ENCODE measurements at places on chromosomes 7 and 10.

- DNase-seq: no peak
Observed at GRCh38 chr10:44340557-44340956, 44.3 kb downstream of the CXCL12 start.

DNA sequence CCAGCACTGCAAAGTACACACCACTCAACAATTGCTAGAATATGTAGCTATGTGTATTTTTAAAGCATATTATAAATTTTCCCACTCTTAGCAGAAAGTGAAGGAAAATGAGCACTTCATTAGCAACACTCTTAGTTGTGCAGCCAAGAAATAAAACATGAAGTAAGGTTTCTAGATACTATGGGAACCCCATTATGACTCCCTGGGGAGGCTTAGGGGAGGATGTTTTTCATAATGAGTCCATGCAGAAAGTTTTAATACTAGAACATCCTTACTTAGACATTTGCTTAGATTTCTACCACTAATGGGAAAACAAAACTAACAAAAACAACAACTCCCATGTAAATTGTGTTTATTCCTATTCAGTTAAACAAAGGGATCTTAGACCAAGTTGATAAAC, 148.4 kb upstream of the HDAC9 start:
- DNase-seq: no peak

DNA sequence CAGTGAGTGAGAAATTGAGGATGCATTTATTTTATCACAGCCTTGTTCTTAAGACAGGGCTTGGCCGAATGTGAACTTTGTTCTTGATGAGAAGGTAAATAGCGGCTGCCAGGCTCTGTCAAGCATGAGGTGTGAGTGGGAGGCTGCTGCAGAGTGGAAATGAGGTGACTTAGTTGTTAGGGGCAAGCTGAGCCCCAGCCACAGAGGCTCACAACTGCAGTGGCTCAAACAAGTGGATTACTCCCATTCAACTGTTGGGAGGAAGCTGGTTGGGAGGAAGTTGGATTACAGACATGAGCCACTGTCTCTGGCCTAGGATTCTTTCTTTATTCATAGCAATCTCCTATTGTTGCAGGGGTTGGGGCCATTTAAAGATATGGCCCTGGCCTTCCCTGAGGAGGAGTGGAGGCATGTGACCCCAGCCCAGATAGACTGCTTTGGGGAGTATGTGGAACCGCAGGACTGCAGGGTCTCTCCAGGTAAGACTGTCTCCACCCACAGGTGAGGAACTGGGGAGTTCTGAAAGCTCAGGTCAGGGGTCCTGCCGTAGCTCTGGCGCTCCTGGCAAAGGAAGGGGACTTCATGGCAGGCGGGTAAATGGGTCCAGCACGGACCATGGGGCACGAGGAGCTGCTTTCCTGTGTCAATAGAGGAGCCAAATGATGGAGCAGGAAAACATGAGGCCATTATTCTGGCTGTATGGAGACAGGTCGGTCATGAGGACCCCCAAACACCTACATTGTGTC, 7.1 kb downstream of the ZSCAN25 start:
- no peak for DNase-seq

GRCh38 chr7:75038508-75038907, 35.1 kb downstream of the RCC1L start:
- DNase-seq: no peak

DNA sequence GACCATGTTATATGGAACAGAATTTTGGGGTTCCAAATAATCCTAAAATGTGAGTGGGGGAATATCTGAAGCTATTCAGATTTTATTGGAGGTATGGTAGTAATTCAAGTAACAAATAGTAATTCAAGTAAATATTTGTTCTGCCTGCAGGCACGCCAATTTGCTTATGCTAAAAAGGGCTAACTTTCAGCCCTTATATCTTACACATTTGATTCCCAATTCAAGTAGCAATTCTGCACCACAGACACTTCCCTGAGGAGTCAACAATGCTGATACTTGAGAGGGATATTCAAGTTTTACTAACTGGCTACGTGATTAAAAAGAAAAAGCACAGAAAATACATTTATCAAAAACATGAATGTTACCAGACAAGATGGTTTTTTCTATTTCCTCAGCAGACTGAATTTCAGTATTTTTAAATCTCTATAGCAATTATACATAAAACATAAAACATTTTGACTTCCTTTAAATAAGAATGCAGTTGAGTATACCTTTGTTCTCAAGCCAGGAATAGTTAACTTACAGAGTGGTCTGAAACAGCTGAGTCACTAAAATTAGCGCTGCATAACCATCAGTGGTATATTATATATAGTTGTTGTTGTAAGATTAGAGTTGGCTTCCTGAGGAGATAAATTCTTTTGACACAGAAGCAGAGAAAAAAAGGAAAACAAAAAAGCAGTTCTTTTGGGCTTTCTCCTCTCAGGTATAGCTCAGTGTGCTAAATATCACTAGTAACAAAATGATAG, 33.9 kb downstream of the MTPN start:
- no peak for DNase-seq

DNA sequence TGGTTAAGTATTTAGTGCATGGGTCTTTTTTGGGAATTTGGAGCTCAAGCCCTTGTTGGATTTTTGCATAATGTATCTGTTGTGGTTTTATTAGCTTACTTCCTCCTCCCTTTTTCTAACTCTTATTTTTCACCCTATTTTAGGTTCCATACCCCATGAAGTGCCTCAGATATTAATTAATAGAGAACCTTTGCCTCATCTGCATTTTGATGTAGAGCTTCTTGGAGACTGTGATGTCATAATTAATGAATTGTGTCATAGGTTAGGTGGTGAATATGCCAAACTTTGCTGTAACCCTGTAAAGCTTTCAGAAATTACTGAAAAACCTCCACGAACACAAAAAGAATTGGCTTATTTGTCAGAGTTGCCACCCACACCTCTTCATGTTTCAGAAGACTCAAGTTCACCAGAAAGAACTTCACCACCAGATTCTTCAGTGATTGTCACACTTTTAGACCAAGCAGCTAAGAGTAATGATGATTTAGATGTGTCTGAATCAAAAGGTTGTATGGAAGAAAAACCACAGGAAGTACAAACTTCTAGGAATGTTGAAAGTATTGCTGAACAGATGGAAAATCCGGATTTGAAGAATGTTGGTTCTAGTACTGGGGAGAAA, 28.0 kb downstream of the SIRT1 start:
- DNase-seq: no peak

DNA sequence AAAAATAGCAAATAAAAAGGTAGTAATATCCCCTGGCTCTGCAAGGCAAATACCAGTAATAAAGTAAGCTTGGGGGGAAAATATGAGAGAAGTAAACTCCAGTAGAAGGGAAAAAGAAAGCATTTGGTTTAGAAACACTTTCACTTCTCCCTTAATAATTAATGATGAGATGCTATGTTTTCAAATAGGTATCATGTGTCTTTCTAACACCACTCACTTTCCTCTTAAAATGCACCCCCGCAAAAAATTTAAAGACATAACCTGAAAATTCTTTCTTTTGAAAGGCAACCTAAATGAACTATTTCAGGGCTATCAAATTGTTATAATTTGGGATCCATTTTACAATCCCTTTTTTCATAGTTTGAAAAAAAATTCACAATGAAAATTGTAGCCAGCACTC, 240.3 kb downstream of the SNX10 start:
- DNase-seq: no peak

- no peak for DNase-seq
Observed at GRCh38 chr10:86512137-86512536, 9.5 kb downstream of the WAPL start.

- no peak for DNase-seq
Observed at GRCh38 chr10:218798-219197, 83.5 kb downstream of the ZMYND11 start.

DNA sequence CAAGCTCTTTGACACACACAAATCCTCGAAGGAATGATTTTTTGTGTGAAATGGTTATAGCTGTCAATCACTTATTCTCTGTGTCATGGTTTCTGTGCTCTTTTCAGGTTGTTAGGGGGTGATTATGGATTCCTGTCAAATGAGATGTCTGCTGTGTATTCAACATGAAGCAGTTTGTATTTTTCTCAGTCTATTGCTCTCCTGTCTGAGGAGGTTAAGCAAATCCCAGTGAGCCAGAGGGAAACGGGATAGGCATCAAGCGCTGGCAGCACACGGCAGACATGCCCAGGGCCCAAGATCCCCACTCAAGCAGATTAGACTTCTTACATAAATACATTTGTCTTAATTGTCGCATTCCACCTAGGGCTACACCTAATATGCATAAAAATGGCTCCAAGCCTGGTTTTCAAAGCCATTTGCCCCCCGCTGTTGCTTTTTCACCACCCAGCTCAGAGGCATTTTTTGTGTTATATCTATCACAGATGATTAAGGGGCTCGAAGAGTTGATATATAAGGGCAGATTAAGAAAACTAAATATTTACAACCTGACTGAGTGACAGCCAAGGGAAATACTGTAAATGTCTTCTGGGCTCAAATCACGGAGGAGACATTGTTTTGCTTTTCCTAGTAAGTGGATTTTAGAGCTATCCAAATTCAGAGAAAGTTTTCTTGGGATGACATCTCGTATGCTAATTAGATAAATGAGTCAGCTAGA, 192.7 kb upstream of the LRGUK start:
- DNase-seq: no peak

DNA sequence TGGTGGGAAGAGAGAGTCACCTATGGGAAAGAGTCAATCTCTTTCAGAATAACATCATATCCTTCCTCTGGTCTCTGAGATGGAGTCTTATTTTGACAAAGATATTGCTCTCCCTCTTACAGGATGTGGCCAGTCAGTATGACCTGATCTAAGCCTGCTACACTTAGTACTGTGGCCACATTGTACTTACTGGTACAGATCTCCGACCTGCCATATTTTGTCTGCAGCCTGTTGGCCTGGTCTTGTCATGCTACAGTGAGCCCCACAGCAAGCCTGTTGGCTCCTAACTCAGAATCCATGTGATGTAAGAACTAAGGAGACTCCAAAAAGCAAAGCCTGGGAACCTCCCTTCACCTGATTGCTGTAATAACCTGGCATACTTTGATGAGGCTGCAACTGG, 377.8 kb downstream of the SFMBT2 start:
- no peak for DNase-seq

GRCh38 chr10:62765726-62766125, 38.8 kb upstream of the ADO start:
- no peak for DNase-seq

- DNase-seq: no peak
Observed at GRCh38 chr7:57204411-57204811, 72.2 kb upstream of the ZNF479 start.

DNA sequence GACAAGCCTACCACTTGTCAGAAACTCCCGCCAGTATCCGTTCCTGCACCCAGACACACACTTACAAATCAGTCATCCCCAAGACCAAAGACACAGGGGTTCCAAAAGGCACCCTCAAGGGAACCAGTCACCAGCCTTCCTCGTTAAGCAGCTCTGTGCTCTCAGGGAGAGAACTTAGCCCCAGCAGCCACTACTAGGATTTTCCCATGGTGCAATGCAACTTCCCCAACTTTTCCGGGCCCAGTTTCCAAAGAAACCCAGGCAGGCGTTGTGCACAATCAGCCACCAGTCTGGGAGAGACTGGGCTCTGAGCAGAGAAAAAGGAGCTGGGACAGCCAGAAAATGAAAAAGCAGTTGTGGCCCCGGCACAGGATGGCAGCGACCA, 1.2 kb downstream of the DLG5 start:
- DNase-seq: no peak

DNA sequence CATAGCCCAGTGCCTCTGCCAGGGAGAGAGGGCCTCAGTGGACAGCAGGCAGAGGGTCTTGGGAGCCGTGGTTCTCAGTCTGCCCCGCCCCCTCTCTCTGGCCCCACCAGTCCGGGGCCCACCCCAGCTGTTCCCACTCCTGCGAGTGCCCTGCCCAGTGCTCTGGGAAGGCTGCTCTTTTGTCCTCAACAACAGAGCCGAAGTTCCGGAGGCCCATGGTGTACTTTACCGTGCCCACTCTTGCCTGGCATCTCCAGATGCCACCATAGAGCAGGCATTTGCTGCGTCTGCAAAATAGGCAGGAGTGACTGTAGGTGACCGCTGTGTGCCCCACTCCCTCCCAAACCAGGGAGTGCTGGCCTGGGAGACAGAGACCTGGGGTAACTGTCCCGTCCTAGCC, 29.3 kb upstream of the PCBD1 start:
- no peak for DNase-seq

DNA sequence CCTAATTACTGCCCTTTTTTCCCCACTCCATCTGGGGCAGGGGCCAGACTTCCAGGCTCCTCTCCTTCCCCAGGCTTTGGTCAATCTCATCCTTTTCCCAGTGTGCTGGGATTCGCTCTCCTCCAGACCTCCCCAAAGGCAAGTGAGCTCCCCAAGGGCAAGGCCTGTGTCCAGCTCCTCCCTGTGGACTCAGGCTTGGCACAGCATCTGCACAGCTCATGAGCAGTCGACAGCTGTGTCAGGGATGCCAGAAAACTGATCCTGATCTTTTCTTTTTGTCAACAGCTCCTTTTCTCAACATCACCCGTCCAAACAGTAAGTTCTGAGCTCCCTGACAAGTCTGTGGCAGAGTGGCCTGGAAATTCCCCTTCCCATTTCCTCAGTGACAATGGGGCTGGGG, 67.1 kb downstream of the C10orf120 start:
- DNase-seq: no peak
